ENCODE measurements at places on chromosomes 7 and 10.

DNA sequence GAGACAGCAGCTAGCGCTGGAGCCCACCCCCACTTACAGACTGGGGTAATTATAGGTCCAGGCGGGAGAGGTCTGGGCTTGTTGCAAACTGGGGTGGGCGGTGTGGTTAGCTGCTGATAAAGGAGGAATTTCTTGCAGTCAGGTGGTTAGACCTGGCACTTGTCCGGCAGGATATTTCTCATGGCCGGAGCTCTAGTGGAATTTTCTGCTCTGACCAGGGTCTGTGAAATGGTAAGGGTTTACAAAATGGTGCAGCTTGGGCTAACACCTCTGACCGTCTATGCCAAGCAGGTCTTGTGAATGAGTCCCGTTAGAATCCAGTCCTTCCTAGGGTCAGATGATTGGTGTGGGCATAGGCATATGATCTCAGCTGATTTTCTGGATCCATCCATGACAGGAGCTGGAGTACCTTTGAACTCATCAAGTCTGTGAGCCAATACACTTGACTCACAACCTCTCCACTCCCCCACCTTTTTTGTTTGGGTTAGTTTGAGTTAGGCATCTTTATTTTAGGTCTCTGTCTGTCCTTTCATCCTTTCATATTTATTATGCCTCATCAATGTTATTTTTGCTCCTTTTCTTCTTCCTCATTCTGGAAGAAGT, 213.4 kb downstream of the SUGCT start:
- DNase-seq = no peak

DNA sequence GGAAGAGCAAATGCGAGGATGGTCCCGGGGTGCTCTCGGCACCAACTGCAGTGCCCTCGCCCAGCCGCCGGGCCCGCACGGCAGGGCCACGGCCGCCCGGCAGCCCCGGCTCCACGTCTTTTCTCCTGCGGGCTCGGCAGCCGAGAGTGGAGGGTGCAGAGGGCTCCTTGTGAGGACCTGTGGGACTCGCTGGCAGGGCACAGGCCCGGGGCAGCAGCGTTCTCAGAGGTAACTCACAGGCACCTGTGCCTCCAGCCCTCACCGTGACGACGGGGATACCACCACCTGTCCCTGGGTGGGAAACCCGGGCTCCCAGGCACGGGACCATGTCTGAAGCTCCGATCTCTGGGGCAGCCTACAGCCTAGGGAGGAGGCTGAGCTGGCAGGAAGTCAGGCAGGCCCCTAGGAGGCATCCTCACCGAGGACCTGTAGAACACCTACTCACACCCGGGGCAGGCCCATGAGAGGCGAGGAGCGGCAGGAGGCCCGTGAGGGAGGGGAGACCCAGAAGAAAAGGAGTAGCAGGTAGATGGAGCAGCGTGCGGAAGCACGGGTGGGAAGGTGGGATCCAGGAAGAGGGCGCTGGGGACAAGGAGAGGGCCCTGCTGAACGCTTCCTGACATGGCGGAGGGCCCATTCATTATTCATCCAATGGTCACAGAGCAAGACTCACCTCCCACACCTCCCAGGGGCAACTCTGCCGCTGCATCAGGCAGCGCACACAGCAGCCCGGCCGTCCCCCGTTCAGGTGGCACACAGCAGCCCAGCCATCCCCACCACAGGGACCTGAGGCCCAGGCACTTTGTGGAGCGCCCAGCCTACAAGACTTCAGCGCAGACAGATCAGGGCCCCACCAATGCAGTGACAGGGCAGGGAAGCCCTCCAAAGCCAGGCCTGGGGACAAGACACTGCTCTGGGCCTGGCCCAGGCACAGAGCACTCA, 244.9 kb downstream of the MAD1L1 start:
- DNase-seq = no peak

- DNase-seq = no peak
Measured at GRCh38 chr7:94298943-94299342, 95.8 kb upstream of the COL1A2 start.

DNA sequence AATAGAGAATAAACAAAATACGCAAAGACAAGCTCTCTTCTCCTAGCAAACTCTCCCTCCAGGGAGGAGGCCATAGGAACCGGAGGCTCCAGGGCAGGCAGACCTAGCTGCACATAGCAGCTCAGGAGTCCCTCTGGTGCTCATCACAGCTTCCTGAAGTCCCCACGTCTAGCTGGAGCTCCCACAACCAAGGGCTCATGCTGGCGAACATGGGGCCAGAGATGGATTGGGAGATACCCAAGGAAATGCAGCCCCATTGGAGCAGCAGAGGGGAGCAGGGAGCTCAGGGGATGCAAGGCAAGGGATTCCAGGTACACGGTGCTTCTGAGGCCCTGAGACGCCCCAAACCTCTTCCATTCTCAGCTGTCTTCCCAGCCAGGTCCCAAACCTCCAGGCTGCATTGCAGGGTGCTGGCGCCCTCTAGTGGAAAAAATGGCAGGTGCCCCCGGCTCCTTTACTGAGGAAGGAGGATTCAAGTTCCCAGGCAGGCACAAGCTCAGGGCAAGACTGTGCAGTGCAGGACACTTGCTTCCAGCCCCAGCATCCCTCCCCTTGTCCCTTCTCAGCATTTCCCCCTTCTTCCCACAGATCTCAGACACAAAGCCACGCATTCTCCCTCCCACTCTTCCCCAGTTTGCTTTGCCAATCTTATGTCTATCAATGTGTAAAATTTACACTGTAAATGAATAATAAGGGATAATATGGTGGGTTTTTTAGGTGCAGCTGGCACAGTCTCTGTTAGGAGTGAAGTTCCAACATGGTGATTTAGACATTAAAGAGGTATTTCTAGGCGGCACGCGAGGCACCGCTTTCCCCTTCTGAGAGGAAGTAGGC, 46.2 kb downstream of the GPAM start:
- DNase-seq = peak; percentile 93

- no peak for DNase-seq
Measured at GRCh38 chr7:105102557-105103352, 88.8 kb downstream of the KMT2E start.

DNA sequence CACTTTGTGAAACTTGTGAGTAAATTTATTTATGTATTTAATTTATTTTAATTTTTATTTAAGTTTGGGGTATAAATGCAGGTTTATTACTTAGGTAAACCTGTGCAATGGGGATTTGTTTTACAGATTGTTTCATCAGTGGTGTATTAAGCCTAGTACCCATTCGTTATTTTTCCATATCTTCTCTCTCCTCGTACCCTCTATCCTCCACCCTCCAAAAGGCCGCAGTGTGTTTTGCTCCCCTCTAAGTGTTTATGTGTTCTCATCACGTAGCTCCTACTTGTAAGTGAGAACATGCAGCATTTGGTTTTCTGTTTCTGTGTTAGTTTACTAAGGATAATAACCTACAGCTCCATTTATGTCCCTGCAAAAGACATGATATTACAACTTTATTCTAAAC, 145.4 kb upstream of the SMIM30 start:
- DNase-seq = no peak

GRCh38 chr7:139328375-139328774, 12.8 kb upstream of the FMC1 start:
- DNase-seq = no peak

- no peak for DNase-seq
Measured at GRCh38 chr7:19958309-19958896, 185.0 kb upstream of the TMEM196 start.

- DNase-seq = peak; percentile 87
Measured at GRCh38 chr10:18104223-18104872, 35.9 kb upstream of the CACNB2 start.

DNA sequence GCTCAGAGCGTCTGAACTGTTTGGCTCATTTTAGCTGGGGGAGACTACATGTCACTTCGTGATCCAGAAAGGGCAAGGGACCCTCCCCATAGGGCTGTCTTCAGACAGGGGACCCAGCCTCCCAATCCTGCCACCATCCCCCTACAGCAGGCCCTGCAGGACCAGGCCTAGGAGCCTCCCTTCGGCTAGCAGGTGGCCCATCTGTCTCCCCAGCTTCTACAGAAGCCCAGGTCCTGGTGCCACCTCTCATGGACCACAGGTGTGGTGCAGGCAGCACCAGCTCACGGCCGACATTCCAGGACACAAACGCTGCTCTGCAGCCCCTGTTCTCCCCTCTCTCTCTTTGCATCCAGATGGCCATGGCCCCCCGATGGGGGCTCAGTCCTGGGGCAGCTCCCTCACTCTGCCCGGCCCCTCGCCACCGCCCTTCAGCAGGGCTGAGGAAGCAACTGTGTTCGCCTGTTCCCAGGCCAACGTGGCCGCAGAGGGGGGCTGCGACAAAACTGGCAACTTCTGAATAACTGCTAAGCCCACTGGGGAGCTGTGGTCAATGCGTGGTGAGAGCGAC, 10.3 kb downstream of the TECPR1 start:
- no peak for DNase-seq

DNA sequence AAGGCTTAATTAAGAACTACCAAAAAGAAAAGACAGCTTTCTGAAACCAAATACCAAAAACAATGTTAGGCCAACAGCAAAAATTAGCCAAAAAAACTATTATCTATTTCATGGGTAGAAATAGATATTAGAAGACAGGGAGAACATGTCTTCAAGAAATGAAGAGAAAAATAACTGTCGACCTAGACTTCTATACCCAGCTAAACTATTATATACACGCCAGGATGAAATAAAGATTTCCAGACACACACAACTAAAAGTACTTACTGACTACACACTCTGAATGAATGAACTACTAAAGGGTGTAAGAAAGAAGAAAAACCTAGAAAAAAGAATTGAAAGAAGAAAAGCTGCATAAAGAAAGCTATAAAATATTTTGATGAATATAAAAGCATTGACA, 11.5 kb upstream of the CDHR3 start:
- no peak for DNase-seq

- DNase-seq = no peak
Measured at GRCh38 chr10:2214805-2215204, 477.5 kb upstream of the ADARB2 start.

GRCh38 chr10:88090568-88091214, 227.3 kb downstream of the PTEN start:
- no peak for DNase-seq

- no peak for DNase-seq
Measured at GRCh38 chr7:43469051-43469450, 113.9 kb upstream of the STK17A start.

DNA sequence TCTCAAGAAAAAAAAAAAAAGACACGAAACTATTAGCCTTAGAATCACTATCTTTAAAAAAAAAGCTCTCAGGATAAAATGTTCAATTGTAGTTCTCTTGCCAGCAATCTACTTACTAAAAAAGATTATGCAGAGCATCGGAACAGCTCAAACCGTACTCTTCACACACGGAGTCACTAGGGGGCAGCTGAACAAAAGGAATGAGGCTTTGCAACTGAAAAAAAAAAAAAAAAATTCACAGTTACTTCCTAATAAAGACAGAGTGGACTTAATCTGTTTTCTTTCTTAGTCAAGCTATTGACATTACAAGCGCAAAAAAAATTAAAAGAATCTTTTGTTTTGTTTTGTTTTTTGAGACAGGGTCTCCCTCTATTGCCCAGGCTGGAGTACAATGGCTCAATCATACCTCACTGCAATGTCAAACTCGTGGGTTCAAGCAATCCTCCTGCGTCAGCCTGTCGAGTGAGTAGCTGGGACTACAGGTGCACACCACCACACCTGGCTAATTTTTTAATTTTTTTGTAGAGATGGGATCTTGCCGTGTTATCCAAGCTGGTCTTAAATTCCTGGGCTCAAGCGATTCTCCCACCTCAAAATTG, 11.5 kb downstream of the PMS2 start:
- DNase-seq = no peak

- no peak for DNase-seq
Measured at GRCh38 chr7:91287371-91288084, 23.3 kb downstream of the FZD1 start.

DNA sequence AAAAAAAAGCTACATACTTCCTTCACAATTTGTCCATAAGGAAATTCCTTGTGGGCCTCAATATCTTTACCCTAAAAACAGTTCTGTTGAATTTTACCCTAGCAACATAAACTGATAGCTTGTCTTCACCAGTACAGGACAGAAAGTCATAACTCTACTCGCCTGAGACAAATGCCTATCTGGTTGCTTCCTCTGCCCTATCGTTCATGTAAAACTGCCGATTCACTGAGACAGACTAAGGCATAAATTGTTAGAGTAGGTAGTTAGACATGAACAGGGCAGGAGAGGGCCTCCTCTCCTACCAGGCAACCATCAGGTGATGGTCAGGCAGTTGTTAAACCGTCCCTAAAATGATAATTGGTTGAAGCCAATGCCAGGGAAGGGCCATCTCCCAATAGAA, 25.0 kb downstream of the IFIT3 start:
- no peak for DNase-seq

- DNase-seq = no peak
Measured at GRCh38 chr10:131323025-131323424, 11.5 kb upstream of the TCERG1L start.

DNA sequence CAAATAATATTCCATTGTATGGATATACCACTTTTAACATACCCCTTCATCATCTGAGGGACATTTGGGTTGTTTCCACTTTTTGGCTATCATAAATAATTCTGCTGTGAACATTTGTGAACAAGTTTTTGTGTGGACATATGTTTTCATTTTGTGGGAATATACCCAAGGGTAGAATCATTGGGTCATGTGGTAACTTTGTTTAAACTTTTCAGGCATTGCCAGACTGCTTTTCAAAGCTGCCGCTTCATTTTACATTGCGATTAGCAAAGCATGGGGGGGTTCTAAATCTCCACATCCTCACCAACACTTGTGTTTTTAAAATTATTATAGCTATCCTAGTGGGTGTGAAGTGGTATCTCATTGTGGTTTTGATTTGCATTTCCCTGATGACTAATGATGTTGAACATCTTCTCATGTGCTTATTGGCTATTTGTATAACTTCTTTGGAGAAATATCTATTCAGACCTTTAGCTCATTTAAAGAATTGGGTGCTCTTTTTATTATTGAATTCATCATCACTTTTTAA, 8.4 kb upstream of the HHEX start:
- DNase-seq = no peak

DNA sequence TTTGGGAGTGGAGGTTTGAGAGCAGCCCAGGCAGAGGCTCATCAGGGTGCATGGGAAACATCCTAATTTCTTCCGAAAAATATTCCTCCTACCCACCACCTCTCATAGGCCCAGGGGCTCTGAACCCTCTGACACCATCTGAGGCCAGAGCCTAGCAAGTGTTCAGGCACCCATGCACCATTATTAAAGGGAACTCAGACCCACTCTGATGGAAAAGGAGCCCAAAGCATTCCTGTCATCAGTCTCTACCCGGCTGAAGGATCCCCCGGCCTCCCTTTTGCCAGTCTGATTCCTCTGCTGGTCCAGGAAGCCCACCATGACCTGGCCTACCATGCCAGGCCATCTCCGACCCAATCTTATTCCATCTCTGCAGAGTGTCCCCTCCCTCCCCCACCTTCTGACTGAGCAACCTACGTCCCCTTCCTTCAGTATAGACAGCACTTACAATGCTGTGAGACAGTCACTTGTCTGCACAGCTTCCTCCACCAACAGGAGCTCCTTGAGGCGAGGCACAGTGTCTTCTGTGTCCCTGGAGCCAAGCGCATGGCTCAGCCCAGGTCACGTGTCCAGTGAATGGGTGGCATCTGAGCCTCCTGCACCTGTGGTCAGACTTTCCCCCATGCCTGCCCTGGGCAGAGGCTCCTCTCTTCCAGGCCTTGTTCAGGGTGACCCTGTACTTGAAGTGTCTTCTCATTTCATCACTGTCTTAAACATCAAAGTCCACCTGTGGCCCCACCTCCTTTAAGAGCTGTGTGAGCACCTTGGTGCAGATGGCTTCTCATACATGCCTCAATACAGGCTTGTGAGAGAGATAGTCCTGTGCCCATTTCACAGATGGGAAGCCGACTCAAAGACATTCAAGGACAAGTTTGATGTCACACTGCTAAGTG, 889 bp upstream of the GPR15LG start:
- no peak for DNase-seq

Data from lower leg skin (tissue), 4 donors.